ENCODE measurements at places on chromosomes 16 and 17.

DNA sequence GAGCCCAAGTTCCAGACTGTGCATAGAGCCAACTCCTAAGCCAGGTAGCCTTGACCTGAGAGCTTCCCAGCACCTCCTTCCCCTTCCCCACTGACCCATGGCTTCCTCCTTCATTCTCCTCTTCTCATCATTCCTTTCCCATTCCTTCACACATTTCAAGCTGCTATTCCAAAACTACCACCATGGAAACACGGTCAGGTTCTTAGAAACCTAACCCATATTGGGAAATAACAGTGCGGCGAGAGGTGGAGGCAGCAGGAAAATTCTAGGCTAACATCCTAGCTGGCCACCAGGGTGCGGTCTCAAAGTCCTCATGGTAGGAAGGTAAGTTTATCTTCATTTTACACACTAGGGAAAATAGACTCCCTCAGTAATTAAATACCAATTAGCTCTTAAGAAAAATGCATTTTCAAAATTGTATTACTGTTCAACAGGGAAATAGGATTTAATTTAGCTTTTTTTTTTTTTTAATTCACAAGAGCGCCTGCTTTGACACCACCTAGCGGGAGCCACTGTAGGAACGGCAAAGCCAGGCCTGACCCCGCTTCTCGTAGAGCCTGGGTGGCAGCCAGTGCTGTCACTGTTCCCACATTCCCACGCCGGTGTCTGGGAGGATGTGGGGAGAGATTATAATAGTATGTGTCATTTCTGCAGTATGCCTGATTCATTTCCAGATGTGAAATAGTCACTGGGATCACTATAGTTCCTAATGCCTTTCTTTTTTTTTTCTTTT is 14.0 kb upstream of the SPHK1 start:
- DNase-seq: no peak

GRCh38 chr16:50235581-50235980 is 30.8 kb upstream of the ADCY7 start:
- no peak for DNase-seq

DNA sequence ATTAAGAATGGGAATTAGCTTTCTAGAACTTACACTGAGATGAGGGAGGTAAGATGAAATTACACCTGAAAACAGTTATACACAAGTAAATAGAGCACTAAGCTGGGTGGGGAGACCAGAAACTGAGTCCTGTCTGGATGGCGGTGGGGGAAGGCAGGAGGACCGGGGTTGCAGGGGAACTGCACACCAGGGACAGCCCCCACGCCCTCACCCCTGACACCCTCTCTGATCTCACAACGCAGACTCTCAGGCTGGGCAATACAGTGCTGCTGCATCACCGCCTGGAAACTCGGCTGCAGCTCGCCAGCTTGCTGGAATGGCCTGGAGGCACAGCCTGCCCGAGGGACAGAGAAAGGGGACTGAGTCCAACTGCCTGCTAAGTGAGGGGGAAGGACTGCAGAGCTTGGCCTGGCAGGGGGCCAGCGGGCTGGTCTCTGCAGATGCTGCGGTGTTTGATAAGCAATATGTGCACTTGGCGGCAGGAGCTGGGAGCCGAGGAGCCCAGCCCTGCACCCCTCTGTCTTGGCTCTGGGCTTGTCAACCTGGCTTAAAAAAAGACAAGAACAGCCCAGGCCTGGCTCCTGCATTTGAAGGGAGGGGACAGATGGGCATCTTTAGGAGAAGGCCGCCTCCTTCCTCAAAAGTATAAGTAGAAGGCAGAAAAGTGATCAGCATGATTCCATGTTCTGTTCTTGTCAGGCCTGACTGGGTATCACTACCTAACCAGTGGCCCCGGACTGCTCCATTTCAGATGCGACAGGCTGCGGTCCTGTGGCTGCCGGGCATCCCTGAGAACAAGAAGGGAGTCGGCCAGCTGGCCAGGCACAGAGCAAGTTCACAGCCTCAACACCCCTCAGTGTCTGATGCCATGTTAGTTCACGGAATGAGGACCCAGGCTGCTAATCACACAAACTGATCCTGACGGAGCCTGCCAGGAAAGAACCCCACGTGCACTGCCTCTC is 30.2 kb downstream of the SPHK1 start:
- no peak for DNase-seq

DNA sequence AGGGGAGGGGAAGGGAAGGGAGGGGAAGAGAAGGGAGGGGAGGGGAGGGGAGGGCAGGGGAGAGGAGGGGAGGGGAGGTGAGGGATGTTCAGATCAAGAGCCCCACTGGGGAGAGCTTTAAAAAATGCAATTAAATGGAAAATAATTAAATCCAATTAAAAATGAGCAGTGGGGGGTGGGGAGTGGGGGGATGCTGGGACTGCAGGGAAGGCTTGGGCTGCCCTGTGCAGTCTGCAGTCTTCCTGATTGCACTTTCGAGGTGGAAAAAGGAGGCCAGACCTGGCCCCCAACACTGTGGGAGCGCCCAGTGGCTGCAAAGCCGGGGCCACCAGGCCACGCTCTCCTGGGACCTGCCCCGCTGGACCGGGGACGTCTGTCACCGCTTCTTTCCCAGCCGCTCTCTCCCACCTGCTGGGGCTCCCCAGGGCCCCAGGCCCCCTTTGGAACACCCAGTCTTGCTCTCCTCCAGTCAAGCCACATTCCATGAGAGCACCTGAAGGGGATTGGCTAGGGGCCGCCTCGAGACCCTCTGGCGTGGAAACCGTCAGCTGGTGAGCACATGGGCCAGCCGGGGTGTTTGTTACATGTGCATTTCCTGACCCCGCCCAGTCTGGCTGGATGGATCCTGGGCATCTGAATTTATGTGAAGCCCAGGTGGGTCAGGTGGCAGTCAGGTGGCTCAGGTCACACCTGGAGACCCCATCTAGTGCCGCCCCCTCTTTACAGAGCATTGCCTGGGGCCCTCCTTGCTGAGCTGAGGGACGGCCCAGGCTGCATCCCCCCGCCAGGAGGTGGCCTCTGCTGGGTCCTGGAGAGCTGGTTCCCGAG is 37.6 kb upstream of the CBFA2T3 start:
- DNase-seq: no peak

DNA sequence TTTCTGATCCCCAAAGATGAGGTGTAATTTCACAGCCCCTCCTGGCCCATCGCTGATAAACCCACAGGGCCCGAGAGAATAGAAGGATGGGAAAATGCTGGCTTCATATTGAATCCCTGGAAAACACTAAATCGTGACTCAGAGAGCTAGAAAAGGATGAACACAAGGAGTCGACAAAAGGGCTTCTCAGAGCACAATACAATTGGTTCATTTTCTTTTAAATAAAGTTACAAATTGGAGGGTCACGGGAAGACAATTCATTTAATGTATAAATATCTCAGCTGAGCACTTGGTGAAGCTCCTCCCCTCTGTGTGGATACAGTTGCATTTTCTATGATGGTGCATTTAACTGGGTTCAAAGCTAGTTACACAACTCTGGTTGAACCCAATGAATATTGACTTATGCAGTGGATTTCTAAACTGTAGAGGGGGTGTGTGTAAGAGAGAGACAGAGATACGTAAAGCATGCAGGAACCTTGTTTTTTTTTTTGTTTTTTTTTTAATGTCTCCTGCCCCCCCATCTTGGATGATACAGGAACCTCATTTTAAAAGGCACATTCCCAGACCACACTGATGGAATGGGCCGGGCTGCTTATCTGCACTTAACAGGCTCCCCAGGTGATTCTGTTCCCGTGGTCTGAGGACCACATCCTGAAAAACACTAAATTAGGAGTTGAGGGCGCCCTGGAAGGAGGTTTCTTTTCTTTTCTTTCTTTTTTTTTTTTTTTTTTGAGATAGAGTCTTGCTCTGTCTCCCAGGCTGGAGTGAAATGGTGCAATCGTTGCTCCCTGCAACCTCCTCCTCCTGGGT is 14.1 kb downstream of the TTYH2 start:
- no peak for DNase-seq

- no peak for DNase-seq
Observed at GRCh38 chr17:81033535-81034167, 1.3 kb upstream of the BAIAP2 start.

DNA sequence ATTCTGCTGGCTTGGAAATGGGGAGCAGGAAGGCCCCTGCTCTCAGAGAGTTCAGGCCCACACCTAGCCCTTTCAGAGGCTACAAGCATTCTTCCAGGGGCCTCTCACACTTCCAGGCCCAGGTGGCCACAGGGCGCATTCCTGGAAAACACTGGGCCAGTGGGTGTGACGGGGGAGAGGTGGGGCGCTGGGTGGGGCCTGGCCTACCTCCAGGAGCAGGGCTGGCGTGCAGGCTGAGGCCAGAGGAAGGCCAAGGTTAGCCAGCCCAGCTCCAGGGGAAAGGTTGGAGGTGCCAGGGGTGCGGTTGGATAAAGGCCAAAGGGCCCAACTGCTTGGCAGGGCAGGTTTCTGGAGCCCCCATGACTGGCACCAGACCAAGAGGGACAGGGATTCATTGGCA is 198.2 kb downstream of the MAF start:
- DNase-seq: peak; percentile 89

DNA sequence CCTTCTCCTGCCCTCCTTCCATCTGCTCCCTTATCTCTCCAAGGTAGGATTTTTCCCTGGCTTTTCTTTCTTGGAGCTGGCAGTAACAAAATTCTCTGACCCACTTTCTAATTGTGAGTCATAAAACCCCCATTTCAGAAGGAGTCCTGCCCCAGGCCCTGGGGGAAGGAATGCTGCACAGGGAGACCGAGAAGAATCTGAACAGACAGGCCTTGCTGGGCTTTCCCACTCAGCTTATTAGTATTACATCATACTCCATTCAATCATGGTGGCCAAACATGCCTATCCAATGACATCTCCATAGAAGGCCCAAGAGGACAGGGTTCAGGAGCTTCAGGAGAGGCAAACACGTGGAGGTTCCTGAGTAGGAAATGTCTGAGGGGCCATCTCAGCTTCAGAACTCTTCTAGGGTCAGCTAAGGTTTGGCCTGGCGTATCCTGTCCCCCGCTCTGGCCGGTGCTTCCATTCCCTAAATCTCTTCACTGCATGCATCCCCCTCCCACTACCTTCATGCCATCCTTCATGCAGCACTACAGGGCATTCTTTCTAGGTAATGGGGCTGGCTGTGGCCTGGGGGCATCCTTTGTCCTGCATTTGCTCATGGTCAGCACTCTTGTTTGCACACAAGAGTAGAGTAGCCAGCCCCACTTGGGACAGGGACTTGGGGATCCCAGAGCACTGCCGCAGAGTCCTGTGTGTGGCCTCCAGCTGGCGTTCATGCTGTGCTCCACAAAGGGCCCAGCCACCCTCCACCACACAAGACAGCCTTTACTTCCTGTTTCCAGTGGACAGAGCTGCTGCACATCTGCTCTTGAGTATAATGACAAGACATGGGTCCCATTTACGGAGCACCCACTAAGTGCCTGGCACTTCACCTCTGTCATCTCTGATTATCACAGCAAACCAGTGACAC is 8.2 kb downstream of the SLC6A2 start:
- no peak for DNase-seq

GRCh38 chr16:68764862-68765261 is 27.8 kb downstream of the CDH1 start:
- no peak for DNase-seq

DNA sequence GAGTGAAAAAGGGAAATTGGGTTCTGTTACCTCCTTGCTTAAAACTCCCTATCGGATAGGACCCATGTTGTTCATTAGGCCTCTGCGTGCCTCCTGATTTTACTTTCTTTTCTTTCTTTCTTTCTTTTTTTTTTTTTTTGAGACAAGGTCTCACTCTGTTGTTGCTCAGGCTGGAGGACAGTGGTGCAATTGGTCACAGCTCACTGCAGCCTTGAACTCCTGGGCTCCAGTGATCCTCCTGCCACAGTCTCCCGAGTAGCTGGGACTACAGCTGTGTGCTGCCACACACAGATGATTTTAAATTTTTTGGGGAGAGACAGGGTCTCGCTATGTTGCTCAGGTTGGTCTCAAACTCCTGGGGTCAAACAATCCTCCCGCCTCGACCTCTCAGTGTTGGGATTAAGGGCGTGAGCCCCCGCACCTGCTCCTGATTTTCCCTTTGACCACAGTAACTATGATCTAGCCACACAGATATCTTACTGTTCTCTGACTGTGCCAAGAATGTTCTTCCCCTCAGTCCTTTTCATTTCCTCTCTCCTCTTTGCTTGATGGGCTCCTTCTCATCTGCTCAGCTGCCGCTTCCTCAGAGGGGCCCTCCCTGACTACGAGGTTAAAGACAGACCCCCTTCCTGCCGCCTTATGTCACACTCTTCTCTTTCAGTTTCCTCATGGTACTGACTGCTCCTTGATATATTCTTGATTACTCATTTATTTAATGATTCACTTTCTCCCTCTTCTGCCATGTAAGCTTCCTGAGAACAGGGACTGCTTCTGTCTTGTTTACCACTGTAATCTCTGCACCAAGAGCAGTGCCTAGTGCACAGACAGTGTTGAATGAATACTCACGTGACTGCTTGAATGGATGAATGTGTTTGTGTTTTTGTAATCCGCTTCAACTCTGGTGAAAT is 44.3 kb downstream of the LCMT1 start:
- DNase-seq: no peak

- DNase-seq: no peak
Observed at GRCh38 chr17:79617740-79618382, 7.0 kb upstream of the RBFOX3 start.

DNA sequence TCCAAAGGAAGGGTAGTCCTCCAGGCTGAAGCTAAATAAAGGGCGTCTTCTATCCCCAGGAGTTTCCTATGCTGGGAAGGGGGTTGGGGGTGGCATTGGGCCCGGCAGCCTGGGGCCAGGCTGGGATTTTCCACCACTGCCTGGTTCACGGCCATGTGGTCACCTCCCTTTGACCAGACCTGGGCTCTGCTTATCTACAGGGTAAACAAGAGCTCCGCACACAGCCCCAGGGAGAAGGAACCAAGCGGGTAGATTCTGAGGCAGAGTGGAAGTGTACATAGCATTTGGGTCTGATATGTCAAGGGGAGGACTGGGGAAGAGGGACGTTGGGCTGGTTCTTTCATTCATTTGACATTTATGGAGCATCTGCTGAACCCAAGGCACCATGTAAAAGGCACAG is 27.2 kb upstream of the TMEM220 start:
- DNase-seq: no peak

DNA sequence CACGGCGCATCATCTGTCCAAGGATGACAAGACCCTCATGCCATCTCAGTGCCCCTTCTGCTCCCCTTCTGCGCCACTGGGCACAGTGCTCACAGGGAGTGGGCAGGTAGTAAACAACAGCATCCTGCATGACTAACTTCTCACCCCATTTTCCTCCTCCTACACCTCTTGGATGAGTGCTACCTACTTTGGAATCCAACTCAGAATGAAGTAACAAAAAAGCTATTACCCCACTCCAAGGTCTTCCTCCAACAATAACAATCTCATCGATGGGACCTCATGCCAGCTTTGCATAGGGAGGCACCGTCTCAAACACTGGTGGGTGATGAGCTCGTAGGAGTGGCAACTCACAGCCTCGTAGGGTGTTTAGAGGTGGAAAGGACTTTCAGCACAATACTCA is 98.6 kb upstream of the RCVRN start:
- DNase-seq: no peak

GRCh38 chr17:59853168-59853918 is 39.4 kb downstream of the TUBD1 start:
- peak; percentile 80 for DNase-seq
